Ascending aorta (tissue), 2 donors: ENCODE measurements at places on chromosomes 5 and 9. TPM values are rescaled to one million over a fixed set of nuclear protein-coding genes. Genes with fewer than 3 reads are reported as not detected.

Gene LRRC70
- total RNA-seq, result 11.8 TPM

Gene HK3
- total RNA-seq, result 4.4 TPM

Gene DCTN4
- 28.1 TPM for total RNA-seq

Gene MOB3B
- 2.4 TPM for total RNA-seq

Gene PCDHB13
- total RNA-seq, result 6.7 TPM

Gene ERBIN
- total RNA-seq, result 12.0 TPM

Gene TERT
- not detected for total RNA-seq

Gene GNE
- total RNA-seq, result 7.2 TPM

DNA sequence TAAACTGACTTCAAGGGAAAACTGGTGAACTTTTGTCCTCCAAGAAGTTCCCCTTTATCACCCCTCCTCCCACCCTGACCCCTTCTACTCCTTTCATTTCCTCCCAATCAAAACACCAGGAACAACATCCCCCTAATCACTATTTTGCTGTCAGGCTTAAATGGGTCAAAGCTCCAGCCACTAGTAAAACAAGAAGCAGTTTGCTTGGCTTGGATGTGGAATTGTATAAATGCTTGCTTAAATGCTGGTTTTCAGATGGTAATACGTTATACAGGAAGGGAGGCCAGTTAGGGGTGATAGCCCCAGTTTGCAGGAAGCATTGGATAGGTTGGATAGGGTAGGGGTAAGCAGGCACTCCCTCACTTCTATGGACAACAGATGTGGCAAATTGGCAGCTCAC, 473.6 kb downstream of the AGTPBP1 start:
- no peak for DNase-seq

DNA sequence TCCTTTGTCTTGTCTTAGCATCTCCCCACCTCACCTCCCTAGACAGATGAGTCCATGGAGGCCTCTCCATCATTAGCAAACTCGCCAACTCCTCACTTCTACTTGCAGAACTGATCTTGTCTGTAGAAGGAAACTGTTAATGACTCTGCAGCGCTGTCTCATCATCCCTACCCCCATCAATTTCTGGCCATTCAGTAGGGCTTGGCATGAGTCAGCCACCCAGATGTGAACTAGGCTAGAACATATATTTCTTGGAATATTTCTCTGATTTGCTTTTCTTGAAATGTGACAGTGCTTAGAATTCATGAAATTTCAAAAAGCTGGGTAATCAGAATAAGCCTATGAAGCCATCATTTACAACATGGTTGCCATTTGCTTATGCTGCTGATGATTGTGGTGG, 1125.0 kb upstream of the DMAC1 start:
- DNase-seq, result no peak

DNA sequence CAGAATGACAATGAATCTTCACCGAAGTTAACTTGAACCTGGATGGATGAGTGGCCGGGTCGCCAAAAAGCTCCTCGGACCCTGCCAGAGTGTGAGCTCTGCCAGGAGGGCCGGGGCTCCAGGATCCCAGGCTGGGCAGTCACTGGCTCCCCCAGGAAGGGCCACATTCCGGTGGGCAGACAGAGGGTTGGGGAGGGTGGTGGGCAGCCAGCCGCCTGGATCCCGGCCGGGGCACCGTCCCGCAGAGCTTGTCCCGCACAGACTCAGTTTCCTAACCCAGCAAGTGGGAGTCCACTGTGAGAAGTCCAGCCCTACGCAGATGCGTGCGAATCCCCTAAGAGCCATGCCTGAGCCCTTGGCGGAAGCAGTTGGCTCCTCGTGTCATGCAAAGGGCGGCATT, 10.3 kb upstream of the NOTCH1 start:
- DNase-seq, result no peak

DNA sequence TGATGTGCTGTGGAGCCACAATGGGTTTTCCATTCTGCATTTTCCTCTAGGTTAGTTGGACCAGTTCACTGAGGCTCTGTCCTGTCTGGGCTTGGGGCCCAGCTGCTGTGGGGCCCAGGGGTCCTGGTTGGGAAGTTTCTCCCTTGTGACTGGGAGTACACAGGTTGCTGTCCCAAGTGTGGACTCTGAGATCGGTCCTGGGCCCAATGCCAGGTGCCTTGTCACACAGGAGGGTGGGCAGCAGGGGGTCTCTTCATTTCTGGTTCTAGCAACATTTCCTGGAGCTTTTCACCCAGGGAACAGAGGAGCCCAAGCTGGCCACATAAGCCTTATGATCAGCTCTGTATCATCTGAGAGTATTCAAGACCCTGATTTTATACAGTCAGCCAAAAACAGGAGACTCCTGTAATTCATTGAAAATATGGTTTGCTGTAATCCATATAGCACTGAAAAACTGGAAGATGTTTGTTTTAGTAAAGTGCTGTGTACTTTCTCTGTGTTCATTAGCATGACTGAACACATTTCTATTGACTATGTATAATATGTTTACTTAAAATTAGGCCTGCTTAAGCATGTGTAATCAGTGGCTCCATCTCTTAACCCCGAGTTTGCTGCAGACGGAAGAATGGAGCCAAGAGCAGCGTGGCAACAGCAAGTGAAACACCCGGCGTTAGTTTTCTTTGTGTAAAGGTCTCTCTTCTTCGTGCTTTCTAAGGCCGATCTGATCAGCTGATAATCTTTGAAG, 62.5 kb downstream of the MVB12B start:
- peak; percentile 53 for DNase-seq

DNA sequence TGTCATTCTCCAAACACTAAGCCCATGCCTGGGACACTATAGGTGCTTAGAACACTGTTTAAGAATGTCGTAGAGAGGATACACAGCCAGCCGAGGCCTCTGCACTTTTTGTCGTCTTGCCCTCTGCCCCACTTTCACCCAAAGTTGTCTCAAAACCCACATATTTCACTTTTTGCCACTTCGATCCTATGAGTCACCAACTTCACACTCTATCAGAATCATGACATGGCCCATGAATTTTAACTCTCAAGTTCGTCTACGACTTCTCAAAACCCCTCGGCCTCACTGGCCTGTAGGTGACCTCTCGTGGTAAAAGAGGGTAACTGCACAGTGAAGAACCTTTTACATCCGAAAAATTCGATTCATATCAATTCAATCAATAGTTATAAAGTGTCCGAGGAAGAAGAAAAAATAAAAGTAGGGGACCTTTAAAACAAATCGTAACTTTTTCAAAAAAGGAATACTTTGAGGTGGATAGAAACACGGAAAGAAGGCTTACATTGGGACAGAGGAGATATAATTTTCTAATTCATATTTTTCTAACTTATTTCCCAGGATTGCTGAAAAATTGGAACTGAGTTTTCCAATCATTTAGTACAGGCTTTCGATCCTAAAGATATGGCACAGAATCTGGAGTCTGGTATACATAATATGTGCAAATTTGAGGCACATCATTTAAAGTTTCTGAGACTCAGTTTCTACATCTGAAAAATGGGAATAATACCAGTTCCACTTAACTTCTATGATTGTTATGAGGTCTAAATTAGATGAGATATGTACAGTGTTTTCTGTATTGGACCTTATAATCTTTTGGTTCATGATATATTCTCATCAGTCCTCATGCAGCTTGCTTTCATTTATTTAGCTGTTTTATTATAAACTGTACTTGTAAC, 122.6 kb downstream of the APBA1 start:
- no peak for DNase-seq
